Stimulated activated CD4-positive, alpha-beta T cell treated with anti-CD3 and anti-CD28 coated beads, Interleukin-4, amount 100 ng/mL, for 1 hour (primary cell): ENCODE measurements at places on chromosomes 11 and 22.

DNA sequence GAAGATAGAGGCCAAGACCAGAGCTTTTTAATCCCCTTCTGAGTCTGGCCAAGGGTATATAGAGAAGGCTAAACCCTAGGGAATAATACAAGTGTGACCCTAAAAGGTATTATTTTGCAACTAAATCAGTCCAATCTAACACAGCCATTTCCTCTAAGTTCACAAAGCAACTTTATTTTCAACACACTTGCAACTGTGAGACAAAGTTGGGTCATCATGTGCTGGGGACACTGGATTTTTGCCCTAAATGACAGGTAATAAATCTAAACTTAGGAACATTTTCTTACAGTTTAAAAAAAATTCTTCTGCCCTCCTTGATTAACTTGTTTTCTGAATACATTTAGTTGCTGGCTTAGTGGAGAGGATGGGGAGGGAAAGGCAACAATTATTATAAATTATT lies 78.3 kb downstream of the DDIAS start:
- no peak for DNase-seq

- DNase-seq: no peak
These were observed 7.9 kb downstream of the DDX10 start for GRCh38 chr11:108672786-108673185.

DNA sequence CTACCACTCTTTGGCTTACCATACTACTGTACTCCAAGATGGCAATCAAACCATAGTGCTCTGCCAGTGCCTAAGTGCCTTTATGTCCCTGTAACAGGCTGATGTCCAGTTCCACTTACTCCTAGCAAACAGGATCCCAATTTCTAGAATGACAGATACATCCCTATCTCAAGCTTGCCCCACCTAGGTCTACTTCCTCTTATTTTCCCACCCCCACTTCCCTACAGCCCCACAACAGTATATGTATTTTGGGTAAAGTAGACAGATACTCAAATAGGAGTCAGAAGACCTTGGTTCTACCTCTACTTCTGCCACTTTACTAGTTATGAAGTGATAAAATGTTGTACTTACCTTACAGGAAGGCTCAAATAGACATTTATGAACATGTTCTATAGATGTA lies 24.1 kb downstream of the SIK3 start:
- no peak for DNase-seq

- DNase-seq: no peak
These were observed 63.0 kb downstream of the PARVG start for GRCh38 chr22:44243761-44244160.

- no peak for DNase-seq
These were observed 115.9 kb downstream of the TRIM29 start for GRCh38 chr11:120021978-120022377.

DNA sequence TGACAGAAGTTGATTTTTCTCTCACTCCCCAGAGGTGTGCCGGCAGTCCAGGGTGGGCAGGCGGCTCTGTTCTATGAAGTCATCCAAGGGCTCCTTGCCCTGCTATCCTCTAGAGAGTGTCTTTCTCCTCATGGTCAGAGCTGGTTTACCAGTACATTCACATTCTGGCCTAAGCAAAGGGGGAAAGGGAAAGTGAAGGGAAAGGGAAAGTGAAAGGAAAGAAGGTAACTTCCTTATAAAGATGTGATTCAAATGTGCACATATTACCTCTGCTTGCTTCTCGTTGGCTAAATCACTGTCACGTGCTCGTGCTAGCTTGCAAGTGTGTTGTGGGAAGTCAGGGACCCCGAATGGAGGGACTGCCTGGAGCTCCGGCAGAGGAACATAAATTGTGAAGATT lies 2.9 kb upstream of the HTATIP2 start:
- peak; percentile 28 for DNase-seq

DNA sequence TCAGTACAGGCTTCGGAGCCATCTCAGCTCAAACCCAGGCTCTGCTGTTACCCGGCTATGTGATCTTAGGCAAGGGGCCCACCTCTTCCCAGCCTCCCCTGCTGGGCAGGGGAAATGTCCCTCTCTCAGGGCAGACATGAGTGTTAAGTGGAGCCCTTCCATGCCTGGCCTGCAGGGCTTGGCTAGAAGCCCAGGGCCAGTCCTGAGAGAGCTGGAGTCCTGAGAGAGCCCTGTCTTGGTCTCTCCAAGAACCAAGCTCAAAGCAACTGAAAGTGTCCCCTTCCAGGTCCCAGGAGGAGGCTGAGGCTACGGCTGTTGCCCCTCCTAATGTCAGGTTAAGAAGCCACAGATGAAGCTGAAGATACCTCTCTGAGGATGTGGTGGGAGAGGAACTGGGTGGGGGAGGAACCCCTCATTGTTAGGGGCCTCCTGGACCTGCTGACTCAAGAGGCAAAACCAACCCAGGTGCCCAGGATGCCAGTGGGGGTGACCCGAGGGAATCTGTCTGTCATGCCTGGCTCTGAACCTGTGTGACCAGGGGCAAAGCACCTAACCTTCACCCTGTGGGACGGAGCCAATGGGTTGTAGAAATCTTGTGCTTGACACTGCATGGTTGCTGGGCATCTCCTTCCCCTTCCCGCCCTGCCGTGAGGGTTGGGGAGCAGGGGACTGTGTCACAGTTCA lies 4.2 kb downstream of the ZP1 start:
- DNase-seq: no peak

DNA sequence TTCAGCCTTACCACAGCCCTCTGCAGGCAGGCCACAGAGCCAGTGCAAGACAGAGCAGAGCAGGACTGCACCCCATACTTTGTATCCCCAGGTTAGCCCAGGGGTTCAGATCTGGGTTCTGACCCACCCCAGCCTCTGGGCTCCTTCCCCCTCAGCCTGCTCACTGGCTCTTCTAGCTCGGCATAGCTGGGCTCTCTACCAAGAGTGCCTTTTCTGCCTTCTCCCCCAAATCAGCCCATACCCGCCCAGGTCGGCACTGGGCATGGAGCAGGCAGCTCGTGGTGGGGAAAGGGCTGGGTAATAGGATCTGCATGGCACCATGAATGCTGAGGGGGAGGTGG lies 8.3 kb downstream of the RELT start:
- no peak for DNase-seq

- no peak for DNase-seq
These were observed 5.8 kb downstream of the PATZ1 start for GRCh38 chr22:31340360-31340759.

- DNase-seq: no peak
These were observed 6.5 kb downstream of the RFPL3 start for GRCh38 chr22:32364210-32364609.

DNA sequence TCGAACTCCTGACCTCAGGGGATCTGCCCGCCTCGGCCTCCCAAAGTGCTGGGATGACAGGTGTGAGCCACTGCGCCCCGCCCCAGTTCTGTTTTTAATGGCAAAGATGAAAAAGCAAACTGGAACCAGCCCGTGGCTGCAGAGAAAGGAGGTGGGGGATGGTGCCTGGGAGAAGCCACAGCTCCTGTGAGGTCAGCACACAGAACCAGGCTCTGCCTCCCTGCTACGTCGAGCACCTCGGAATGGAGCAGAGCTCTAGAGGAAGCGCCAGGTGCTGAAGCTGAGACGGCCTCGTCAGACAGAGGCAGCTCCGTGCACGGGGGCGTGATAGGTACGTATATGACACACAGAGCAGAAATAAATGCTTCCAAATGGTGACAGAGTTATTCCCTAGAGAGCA lies 8.5 kb downstream of the DRD4 start:
- DNase-seq: no peak

DNA sequence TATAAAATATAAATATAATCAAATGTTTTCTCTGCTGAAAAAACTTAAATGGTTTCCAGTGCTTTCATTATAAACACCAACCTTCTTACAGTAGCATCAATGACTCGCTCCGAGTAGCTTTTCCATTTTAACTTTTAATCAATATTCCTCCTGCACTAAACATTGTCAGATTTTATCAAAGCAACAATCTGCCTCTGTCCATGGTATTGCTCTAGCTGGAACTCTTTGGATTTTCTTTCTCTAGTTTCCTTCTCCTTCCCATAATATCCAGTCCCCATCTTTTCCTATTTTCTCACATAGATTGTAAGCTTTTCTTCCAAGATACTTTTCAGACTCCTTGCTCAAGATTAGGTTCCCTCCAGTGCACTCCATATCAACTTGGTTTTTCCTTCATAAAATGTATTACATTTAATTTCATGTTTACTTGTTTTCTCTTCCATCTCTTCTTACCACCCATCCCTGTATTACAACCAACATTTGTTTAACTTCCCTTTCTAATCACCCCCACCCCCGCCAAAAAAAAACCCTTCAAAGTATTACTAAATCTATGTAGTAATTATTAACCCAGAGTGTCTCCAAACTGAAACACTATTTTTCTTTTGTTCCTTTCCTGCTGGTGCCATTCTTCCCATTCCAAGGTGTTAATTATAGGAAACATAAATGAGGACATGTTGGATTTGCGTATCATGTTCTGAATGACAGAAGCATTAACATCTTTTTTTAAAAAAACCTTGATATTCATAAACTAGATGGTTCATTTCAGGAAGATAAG lies 716.5 kb downstream of the NELL1 start:
- no peak for DNase-seq

DNA sequence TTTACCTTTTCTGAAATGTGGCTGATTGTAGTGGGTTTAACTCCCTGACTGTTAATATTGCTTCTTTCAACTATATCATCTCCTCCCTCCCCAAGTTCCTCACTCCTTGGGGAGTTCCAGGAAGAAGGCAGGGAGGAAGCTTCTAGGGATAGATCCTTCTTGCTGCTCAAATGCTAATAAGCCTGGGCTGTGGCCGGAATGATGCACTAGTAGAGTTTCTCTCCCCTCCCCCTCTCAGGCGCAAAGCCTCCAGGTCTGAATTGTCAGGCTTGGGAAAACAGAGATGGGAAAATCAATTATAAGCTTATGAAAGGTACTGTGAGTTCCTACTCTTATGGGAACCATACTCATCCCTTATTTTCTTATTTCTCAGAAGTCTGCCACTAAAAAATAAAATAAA lies 30.8 kb downstream of the FEZ1 start:
- no peak for DNase-seq

DNA sequence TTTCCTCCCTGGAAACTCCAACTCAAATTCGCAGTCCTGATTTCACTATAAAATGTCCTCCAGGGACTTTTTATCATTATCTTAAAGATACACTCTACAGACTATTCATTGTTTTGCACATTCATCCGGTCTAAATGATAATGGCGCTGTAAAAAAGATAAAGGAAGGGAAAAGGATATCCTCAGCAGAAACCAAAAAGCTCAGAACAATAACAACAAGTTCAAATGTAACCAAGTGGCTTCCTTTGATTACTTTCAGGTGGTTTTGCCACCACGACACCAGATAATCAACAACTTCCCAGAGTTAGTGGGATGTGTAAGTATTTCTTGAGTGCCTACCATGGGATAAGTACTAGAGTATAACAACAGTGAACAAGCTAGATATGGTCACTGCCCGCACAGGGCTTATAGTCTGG lies 26.3 kb downstream of the PRCP start:
- no peak for DNase-seq

DNA sequence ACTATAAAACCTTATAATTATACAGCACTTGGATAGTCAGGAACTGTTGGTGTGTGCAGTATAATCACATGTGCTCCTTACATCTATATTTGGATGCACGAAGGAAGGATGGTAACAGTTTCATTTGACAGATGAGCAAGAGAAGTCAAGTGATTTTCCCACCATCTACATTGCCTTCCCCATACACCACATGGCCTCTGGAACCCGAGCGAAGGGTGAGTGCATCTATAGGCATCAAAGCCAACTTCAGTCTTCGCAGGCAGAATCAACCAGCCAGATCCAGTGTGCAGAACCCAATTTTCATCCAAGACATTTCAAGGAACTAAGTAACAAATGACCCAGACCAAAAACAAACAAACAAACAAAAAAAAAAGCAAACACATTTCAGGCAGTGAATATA lies 85.1 kb upstream of the BLID start:
- DNase-seq: no peak

- DNase-seq: no peak
These were observed 64.6 kb downstream of the CTTN start for GRCh38 chr11:70462818-70463477.

GRCh38 chr11:6099577-6099976 lies 7.9 kb upstream of the OR56B4 start:
- no peak for DNase-seq

DNA sequence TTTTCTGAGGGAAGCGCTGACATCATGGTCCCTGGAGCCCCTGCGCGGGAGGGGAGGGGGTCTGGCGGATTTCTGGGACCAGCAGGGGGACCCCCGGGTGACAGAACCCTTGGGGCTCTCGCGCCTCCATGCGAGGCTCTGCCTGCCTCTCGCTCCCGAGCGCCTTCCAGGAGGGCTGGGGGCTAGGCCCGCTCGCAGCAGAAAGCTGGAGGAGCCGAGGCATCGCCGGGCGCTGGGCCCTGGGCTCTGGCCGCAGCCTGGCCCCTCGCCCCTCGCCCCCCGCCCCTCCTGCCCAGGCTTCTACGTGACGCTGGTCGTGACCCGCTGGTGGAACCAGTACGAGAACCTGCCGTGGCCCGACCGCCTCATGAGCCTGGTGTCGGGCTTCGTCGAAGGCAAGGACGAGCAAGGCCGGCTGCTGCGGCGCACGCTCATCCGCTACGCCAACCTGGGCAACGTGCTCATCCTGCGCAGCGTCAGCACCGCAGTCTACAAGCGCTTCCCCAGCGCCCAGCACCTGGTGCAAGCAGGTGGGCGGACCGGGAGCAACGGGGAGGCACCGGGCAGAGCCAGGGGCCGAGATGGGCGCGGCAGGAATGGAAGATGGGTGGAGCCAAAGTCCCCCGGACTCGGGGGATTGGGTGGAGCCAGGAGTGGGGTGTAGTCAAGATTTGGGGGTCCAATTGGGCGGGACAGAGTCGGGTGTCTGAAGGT lies 5.4 kb downstream of the BEST1 start:
- peak; percentile 37 for DNase-seq

DNA sequence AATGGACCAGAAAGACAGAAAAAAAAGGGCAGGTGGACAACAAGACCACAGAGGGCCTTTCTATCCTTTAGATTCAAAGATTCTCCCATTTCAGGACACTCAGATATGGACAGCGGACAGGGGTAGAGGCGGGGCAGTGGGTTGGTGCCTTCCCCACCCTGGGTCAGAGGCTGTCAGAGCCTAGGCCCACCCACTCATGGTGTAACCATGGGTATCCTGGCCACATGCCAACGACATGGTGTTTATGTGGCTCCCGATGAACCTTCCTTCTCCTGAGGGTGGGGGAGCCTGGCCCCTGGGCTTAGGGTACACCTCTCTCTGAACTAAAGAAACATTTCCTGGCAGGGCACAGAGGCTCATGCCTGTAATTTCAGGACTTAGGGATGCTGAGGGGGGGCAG lies 14.3 kb upstream of the P2RY2 start:
- DNase-seq: no peak
